ENCODE measurements at places on chromosomes 12 and 14.

GRCh38 chr12:54631551-54631950 is 3.1 kb downstream of the LACRT start:
- DNase-seq: no peak

GRCh38 chr12:127438512-127439244 is 828.3 kb upstream of the TMEM132C start:
- DNase-seq: no peak

- no peak for DNase-seq
Measured at GRCh38 chr14:86604561-86604960, 1074.6 kb downstream of the FLRT2 start.

DNA sequence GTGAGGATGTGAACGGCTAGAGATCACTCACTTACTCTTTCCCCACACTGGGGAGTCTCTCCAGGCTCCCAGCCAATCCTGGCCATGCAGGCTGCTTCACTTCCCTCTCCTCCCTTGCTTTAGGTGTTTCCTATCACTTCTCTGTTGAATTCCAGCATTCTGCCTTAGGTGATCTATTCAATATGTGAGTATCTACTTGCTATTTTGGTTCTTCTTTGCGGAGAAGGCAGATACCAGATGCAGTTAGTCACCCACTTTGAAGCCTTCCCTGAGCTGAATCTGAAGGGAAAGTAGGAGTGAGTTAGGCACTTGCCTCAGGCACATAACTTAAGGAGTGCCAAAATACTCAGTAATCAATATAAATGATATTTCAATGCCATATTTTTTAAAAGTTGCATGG is 36.0 kb upstream of the FAR2 start:
- no peak for DNase-seq

- no peak for DNase-seq
Measured at GRCh38 chr12:1419849-1420371, 174.5 kb downstream of the FBXL14 start.

GRCh38 chr12:68367116-68367515 is 35.0 kb upstream of the MDM1 start:
- DNase-seq: no peak

DNA sequence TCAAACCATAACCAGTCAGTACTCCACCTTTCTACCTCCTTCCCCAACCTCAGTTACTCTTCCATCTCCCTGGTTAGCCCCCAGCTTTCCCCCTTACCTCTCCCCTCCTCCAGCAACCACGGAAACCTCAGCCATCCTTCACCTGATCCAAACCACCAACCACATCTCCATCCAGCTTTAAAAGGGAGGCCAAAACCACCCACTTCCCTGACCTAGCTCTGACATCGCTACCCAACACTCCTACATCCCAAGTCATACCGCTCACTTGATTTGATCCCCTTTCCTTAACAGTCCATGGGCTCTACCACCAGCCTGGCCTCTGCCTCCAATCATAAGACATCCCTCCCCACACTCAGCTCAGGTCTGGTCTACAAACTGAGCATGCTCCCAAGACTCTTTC is 1.5 kb downstream of the RAB35 start:
- DNase-seq: no peak

GRCh38 chr14:102775855-102776760 is 1.1 kb upstream of the TRAF3 start:
- DNase-seq: peak; percentile 81

GRCh38 chr12:117674313-117674712 is 294.5 kb downstream of the KSR2 start:
- no peak for DNase-seq

DNA sequence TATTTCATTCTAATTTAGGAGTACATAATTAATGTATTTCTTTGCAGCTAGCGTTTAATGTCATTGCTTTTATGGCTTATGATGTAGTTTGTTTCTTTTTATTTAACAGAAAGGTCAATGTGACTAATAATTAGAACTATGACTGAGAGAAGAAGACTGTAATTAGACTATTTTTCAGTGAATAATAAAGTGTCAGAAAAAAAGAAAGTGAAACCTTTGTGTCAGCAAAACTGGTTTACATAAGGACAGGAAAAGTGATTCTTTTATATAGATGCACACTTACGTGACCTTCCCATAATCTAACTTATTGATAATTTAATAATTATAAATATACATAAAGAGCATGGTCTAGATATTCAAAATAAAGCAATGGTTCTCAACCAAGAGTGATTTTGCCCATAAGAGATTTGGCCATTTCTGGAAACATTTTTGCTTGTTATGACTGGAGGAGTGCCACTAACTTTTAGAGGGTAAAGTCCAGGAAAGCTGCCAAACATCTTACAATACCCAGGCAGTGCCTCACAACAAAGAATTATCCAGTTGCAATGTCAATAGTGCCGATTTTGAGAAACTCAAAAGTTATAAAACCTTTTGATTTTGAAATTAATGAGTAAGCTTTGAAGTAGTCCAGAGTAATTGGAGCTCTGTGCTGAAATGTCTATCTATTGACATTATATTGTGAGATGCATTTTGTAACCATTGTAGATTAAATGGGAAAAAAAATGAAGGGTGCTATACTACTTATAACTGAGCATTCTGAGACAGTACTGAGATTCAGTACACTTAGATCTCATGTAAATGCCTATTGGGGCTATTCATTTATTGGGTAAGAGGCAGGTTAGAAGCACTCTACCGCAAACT is 227.1 kb downstream of the C12orf50 start:
- DNase-seq: peak; percentile 52

DNA sequence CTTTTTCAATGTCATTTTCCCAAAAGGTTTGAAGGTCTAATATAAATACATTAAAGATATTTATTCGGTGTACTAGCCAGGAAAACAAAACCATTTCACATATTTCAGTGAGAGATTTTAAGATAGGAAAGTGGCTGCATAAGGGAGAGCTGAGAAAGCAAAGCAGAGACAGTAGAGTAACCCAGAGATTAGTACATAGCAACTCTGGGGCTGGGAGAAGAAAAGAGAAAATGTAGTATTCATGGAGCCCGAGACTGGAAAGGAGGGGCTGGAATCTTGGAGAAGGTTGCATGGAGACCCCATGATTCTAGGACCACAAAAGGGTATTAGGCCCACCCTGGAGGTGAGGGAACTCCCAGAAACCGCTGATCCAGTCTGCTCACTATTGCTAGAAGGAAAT is 236.9 kb downstream of the PAWR start:
- no peak for DNase-seq

GRCh38 chr12:3455312-3455711 is 35.7 kb upstream of the PRMT8 start:
- DNase-seq: no peak

DNA sequence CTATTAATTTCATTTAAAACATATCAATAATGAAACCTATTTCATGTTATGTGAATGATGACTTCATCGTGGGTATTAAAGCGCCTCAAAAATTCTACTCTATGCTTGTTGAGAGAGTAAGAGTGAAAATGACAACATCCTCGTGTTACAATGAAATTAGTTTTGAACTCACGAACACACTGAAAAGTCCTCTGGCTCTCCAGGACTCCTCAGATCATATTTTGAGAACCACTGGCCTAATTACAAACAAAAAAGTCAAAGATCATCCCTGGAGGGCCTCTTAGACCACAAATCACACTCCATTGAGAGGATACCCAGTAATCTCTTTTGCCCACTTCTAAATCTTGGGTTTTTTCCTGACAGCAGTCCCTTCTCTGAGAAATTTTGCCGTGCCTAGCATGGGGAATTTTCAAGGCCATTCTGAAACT is 19.1 kb downstream of the DAAM1 start:
- no peak for DNase-seq
